Erythroblast (primary cell): ENCODE measurements at places on chromosomes 12 and 14.

- no peak for DNase-seq
Measured at GRCh38 chr14:96858643-96859042, 61.5 kb downstream of the VRK1 start.

DNA sequence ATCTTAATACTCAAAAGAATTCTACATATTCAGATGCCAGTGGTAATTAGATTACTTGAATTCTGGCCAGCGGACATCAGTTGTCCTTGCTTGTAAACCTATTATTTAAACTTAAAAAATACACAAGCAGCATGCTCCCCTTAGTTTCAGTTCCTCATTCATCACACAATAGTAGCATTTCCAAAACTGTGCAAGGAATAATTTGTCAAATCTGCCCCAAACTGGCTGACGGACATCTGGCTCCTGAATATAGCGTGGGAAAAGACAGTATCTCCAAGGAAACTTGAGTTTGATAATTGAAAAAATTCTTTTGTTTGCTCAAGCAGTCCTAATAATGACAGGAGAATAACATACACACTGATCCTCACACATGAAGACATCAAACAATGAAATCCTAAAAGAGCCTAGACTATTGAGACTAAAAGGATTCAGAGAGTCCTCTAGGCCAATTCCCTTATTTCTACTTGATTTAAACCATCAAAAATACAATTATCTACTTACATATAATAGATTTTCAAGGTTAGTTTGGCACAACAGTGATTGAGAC is 90.4 kb downstream of the KIF21A start:
- DNase-seq = no peak

GRCh38 chr12:90024262-90024661 is 315.6 kb upstream of the ATP2B1 start:
- no peak for DNase-seq

GRCh38 chr12:93712200-93712599 is 35.0 kb downstream of the CRADD start:
- no peak for DNase-seq

DNA sequence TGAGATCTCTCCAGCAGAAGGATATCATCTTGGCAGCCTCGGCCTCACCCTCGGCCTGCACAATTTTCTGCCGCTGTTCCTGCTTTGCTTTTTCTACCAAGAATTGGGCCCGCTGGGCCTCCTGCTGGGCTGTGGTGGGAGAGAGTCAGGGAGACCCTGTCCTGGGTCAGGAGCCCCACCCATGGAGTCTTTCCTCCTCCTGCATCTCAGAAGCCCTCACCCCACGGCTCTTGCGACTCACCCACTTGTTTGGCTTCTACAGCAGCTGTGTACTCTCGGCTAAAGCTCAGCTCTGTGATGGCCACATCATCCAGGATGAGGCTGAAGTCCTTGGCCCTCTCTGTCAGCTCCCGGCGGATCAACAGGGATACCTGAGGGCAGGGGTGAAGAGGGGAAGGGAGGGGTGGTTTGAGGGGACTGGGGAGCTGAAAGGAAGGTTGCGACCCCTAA is 2.8 kb downstream of the PHB2 start:
- no peak for DNase-seq

GRCh38 chr12:39986674-39987073 is 119.2 kb downstream of the SLC2A13 start:
- no peak for DNase-seq

GRCh38 chr14:88137327-88137726 is 132.4 kb downstream of the GPR65 start:
- no peak for DNase-seq

DNA sequence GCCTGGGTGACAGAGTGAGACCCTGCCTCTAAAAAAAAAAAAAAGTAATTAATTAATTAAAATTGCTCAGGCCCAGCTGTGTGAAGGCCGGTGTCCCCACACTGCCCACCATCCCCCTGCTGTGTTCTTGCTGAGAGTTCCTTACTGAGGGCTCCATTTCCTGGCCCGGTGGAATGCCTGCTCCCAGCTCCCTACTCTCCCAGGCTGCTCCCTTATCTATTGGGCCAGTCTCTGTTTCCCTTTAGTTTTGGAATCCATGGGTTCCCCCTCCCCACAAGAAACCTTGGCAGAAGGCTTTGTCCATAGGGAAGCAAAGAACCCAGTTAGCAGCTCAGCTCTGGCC is 19.0 kb downstream of the MLXIP start:
- DNase-seq = no peak

DNA sequence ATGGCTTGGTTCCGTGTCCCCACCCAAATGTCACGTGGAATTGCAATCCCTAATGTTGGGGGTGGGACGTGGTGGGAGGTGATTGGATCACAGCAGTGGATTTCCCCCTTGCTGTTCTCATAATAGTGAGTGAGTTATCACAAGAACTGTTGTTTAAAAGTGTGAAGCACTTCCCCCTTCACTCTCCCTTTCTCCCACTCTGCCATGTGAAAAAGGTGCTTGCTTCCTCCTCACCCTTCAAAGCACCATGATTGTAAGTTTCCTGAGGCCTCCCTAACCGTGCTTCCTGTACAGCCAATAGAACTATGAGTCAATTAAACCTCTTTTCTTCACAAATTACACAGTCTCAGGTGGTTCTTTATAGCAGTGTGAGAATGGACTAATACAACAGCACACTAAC is 5.3 kb upstream of the CEP128 start:
- no peak for DNase-seq

- no peak for DNase-seq
Measured at GRCh38 chr12:57777911-57778310, 4.7 kb upstream of the TSFM start.

DNA sequence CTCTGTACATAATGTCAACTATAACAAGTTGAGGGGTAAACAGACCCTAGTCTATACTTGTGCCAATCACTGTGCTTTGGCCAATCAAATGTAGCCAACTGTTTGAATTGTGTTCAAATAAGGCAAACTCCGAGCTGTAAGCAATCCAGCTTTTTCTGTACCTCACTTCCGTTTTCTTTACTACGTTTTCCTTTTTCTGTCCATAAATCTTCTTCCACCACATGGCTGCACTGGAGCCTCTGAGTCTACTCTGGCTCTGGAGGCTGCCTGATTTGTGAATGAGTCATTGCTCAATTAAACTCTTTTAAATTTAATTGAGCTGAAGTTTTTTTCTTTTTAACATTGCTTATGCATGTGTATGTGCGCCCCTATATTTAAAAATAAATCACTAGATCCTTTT is 29.7 kb downstream of the CLEC1A start:
- no peak for DNase-seq

DNA sequence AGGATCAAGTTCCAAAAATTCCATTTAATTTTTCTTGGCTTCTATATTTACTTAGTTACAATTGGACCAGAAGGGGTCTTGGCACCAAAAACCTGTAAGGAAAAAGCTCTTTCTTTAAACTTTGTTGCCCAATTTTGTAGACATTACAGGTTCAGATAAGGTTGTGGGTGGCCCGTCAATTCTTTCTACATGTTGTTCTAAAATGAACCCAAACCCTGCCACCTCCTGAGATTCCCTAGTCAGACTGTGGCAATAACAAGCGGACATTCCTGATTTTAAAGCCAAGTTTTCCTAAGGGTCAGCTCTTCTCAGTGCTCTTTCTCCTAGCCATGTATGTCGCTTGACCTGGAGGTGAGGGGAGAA is 45.0 kb upstream of the GSG1 start:
- no peak for DNase-seq

DNA sequence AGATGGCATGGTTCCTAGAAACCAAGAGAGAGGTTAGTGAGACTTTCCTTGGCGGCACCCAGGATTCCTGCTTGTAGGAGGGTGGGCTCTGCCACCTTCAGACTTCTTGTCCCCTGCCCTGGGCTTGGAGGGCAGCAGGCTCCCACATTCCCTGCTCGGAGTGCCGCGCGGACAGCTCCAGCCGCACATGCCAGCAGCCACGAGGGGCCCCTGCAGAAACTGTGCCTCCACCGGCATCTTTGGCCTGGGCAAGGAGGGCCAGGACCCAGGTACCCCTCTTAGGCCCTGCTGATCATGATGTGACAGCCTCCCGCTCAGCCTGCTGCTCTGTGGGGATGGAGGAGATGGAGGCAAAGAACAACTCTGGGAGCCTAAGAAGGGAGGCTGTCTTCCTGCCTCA is 62.3 kb downstream of the PRIMA1 start:
- no peak for DNase-seq

- DNase-seq = no peak
Measured at GRCh38 chr14:95518045-95518751, 1.7 kb upstream of the SYNE3 start.

DNA sequence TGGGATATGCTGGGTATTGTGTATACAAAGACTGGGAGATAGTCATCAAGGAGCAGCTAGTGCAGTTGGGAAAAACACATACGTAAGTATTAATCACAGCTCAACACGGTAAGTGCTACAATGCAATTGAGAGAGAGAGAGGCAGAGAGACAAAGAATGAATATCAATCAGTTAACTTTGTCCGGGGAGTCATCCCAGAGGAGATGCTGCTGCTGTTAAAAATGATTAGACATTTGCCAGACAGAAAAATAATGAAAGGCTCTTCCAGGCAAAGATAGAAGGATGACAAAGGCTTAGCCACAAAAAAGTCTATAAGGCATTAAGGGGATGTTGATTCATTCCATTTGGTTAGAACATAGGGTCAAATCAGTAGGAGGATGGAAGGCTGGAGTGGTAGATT is 45.1 kb downstream of the AKAP6 start:
- no peak for DNase-seq

DNA sequence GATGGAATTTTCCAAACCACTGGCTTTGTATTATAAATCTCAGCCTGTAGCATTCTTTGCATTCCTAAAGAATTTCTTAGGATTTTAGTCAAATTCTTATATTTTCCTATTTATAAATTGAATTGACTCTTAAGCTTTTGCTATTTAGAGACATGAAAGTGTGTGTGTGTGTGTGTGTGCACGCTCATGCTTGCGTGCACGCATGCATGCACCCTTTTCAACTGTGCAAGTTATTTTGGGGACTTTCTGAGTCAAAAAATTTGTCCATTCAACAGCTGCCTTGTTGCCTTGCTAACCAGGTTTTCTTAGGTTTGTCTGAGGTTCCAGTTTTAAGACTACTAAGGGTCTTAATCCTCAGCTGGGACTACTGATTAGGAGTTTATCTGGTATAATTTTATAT is 42.6 kb downstream of the GPATCH2L start:
- DNase-seq = no peak

DNA sequence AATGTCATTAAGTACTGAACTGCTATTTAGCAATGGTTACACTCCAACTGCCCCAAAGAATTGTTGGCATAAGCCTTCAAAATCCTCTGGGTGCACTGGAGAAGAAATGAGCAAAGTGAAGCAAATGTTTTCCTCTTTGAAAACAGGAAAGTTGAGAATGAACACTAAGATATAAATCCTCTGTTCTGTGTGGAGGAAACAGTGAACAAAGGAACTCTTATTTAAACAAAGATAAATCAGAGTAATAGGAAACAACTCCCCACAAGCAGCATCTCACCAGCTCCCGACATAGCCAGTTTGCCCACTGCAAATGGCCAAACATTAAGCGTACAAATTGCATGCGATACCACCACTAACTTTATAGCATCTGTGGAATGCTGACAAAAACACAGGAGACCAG is 54.0 kb downstream of the BCAT1 start:
- no peak for DNase-seq

- no peak for DNase-seq
Measured at GRCh38 chr12:84422340-84422739, 490.3 kb downstream of the SLC6A15 start.

GRCh38 chr14:95300697-95301526 is 18.8 kb downstream of the CLMN start:
- DNase-seq = no peak

GRCh38 chr14:54353694-54354093 is 43.1 kb upstream of the CDKN3 start:
- DNase-seq = no peak

GRCh38 chr14:96165493-96166436 is 38.9 kb upstream of the BDKRB2 start:
- no peak for DNase-seq

DNA sequence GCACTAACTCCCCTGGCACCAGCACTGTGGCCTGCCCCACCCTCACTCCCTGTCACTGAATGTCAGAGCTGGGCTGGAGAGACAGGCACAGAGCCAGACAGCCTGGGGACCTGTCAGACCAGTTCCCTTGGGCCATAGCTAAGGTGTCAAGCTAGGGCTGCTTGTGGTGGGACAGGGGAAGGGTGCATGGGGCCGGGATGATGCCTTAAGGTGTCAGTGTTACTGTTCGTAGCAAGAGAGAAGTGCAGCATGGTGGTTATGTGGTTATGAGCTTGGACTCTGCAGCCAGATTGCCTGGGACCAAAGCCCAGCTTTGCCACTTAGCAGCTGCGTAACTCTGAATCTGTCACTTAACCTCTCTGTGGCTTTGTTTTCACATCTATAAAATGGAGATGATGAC is 3.8 kb downstream of the RAPGEF3 start:
- DNase-seq = no peak

DNA sequence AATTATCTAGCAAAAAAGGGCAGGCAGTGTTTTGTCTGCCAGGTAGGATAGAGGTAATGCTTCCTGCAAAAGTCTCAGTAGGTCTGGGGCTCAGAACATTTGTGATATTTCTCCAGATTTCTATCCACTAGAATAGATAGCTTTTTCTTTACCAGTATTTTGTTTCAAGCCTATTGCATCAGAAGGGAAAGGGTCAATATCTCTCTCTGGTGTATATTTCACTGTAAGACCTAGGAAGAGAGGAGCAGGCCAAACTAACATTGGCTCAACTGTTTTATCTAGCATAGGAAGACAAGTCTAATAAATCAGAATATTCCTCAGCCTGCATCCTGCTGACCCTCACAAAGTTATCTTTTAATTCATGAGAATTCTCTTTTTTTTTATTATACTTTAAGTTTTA is 106.7 kb upstream of the DAAM1 start:
- no peak for DNase-seq

GRCh38 chr12:124921200-124922031 is 7.0 kb upstream of the UBC start:
- no peak for DNase-seq

DNA sequence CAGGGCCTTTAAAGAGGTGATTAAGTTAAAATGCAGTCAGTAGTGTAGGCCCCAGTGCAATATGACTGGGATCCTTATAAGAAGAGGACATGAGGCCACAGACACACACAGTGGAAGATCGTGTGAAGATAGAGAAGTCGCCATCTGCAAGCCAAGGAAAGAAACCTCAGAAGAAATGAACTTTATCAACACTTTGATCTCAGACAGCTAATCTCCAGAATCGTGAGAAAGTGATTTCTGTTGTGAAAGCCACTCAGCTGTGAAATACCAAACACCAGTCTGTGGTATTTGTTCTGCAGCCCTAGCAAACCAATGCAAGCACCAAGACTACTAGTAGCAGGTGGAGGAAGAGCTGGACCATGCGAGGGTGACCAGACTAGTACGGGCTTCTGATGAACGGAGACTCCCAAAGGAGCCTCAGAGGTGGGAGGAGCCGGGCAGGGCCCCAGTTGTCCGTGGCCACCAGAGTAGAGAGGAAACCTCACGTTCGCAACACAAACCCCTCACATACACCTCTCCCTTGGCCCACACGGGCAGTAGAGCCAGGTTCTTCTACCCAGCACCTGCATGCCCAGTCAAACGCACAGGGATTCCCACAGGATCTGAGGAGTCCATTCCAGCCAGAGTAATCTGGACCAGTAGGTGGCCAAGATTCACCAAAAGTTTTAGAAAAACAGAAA is 243.0 kb downstream of the TTC8 start:
- DNase-seq = no peak
